Left lung (tissue), 14 donors: ENCODE measurements at places on chromosomes 1 and 21.

DNA sequence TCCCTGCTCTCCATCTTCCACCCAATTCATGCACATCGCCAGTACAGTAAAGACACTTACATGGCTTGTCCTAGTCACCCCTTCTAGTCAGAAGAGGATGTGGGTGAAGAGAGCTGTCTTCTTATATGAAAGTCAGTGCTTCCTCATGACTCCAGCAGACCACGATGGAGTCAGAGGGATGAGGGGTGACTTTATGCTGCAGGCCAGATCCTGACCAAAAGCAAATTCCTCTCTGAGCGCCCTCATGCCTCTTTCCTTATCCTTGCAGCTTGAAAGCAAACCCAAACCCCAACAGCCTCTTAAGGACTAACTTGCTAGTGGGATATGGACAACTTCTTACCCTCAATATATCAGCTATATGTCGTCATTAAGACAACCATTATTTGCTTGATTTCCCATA lies 348.2 kb upstream of the DUSP10 start:
- DNase-seq, result no peak

DNA sequence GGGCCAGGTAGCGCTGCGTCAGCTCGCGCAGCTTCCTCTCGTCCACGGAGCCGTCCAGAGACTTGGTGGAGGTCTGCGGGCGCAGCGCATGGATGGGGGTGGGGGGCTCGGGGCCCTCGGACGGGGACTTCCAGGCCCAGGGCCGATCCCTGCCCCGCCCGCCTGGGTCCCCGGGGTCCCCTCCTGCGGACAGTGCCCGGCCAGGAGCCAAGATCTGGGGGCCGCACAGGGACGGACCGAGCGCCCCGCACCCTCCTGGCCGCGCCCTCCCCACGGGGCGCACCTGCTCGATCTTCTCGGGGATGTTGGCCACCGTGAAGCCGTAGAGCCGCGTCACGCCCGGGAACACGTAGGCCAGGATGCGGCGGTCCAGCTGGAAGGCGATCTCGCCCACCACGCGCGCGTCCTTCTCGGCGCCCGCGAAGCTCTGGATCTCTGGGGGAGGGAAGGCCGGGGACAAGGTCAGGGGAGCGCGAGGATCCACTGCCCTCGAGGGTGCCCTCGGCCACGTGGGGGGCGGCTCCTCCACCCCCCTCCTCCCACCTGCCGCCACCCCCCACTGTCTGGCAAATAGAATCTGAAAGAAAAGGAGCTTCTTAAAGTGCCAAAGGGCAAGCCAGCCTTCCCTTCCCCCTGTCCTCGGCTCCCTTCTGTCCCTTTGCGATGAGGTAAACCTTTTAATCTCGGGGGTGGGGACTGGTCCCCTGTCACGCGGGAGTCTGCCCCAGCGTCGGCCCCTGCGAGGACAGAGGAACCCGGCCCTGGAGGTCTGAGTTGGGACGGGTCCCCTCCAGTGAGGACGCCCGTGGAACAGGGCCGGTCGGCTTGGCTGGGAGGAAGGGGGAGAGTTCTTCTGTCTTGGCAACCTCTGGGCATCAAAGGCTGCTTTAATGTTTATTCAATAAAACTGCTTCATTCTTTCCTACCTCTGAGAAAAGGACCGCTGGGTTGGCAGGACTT lies 6.5 kb upstream of the FTCD start:
- no peak for DNase-seq

GRCh38 chr1:10686404-10687040 lies 109.9 kb downstream of the CASZ1 start:
- no peak for DNase-seq

DNA sequence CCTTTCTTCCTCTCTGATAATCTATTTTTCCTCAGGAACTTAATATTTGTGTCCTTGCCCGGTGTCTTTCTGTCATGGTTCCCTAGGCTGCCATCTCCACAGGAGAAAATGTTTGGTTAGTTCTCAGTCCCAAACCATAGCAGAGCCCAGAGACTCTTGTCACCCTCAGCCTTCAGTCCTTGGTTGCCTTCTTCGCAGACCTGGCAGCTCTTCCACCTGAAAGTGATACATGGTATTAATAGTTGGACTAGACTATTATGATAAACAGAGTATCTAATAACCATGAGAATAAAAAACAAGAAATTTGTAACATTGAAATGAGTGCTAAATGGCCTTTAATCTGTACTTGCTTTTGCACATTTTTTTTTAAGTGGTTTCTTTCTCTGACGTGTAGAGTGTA lies 26.5 kb downstream of the PTBP2 start:
- no peak for DNase-seq

- DNase-seq, result no peak
Measured at GRCh38 chr1:171501305-171502024, 16.1 kb downstream of the PRRC2C start.

DNA sequence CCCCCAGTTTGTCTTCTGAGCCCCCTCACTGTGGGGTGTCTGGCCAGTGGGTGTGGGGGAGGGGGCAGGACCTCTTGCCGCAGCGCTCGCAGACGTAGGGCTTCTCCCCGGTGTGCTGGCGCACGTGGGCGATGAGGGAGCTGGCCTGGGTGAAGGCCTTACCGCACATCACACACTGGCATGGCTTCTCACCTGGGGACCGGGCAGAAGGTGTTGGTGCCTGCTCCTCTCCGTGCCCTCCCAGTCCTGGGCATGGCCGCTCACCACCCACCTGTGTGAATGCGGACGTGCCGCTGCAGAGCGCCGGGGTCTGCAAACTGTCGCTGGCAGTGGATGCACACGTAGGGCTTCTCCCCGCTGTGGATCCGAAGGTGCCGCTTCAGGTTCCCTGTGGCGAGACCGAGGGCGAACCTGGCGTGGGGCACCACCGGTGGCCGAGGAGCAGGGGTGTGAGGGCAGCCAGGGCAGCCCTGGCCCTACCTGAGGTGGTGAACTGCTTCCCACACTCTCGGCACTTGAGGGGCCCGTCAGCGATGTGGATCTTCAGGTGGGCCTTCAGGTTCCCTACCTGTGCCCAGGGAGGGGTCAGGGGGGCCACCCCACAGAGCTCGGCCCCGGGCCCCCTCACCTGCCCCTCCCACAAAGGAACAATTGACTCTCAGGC lies 32.4 kb downstream of the ZBTB17 start:
- no peak for DNase-seq

- no peak for DNase-seq
Measured at GRCh38 chr1:184186167-184186566, 134.6 kb downstream of the TSEN15 start.

DNA sequence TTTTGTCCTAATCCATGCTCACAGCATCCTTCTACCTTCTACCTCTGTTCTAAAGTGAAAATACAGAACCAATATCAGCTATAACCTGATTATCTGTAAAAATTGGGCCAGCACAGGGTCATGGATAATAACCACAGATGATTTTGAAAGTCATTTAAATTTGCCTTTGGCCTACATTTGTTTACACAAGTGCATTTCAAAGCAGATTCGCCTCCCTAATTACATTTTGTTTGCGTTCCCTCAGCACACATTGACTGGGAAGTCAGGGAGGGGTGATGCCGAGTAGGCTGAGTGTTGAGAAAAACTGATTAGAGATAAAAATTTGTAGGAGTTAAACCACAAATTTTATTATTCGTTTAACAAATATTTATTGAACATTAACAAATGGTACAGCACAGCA lies 19.2 kb upstream of the RGS8 start:
- DNase-seq, result no peak

DNA sequence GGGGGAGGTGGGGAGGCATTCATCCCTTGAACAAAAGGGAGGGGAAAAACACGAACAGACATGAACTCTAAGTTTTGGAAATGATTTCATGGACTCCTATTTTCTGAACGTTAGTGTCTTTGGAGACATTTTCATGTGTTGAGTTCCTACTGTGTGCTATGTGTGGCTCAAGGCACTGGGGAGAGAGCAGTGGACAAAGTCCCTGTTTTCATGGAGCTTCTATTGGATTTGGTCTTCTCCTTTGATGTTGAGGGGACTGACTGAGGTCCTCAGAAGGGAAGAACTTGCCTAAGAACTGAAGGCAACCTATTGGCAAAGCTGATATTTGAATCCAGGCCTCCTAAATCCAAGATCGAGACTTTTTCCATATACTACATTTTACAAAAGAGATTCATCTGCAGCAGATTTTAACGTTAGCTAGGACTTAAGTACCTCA lies 30.4 kb downstream of the JUN start:
- no peak for DNase-seq

GRCh38 chr21:43210454-43211071 lies 41.8 kb downstream of the CRYAA start:
- DNase-seq, result peak; percentile 10

- no peak for DNase-seq
Measured at GRCh38 chr1:217097819-217098218, 374.6 kb upstream of the ESRRG start.

GRCh38 chr1:64915381-64916274 lies 50.7 kb downstream of the JAK1 start:
- no peak for DNase-seq

DNA sequence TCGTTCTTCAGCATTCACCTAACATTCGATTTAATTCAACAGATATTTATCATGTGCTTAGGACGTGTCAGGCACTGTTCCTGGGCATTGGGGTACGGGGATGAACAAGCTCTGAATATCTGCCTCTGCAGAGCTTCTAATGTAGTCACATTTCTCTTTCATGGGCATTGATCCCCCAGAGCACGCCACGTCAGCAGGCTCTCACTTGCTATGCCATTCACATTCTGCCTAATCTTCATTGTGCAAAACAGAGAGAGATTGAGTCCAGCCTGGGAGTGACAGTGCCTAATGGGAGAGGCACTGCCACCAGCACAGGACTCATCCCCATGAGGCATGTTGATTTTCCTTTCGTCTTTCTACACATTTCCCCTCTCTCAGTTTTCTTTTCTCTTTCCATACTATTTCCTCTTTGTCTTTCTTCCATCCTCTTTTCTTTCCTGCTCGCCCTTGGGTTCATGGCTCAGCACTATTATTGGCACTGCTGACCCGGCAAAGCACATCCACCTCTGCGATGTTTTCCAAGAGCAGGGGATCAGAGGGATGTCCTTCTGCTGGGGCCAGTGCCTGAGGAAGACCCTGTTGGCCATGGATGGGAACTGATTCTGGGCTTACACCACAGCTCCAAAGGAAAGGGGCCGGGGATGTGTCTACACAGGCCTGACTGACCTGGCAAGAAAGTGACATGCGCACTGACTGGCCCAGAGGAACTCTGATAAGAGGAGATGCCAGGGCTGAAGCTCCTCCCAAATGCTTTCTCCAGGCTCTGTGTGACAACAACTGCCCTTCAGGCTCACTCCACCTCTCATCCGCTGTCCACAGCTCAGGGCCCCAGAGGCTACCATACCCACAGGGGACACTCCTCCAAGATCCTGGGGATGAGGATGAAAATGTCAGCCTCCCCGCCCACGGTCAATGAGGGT lies 195.9 kb downstream of the TOMM20 start:
- no peak for DNase-seq

GRCh38 chr1:110508028-110508940 lies 10.7 kb downstream of the KCNA10 start:
- no peak for DNase-seq

GRCh38 chr1:241800640-241801039 lies 47.4 kb upstream of the EXO1 start:
- DNase-seq, result no peak

GRCh38 chr21:35372201-35372600 lies 323.1 kb upstream of the RUNX1 start:
- no peak for DNase-seq

DNA sequence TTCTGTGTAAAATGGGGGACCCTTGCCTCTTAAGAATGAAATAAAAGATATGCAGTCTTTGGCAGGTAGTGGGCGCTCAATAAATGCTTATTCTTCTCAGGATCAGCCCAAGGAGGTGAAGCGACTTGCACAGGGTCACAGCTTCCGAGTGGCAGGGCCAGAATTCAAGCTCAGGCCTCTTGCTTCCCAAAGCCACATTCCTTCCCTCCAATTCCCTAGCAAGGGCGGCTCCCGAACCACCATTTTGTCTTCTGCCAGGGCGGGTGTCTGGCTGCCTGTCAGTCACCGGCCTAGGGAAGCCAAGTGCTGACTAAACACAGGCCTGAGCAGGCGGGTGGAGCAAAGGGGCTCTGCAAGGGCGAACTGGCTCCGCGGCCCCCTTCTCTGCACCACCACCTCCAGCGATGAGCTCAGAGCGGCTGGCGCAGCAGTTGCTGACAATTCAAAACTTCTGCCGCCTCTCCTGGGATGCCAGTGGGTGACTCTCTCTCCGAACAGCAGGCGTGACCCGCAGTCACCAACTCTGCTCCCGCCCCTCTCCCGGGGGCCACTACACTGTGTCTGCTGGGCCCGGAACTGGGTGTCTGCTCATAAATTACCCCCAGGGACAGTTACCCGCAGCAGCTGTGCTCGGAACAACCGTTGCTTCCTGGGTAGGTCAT lies 10.8 kb downstream of the GPR3 start:
- no peak for DNase-seq

DNA sequence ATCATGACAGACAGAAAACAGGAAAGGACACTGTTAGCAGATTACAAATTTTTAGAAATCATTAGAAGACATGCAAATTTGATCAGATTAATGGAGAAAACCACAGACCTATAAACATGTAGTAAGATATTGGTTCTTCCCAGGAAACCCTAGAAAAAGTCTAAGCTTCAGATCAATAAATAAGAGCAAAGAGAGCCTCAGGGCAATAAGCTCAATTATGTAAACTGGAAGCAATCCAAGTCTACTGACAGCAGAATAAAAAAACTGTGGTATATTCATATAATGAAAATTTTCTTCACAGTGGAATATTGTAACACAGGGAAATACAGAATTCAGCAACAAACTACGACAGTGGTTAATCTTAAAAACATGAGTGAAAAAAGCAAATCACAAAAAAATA lies 36.3 kb downstream of the NRDC start:
- no peak for DNase-seq

GRCh38 chr1:202691816-202692215 lies 18.4 kb downstream of the SYT2 start:
- no peak for DNase-seq

GRCh38 chr21:38744861-38745260 lies 60.9 kb upstream of the ETS2 start:
- DNase-seq, result no peak

- DNase-seq, result no peak
Measured at GRCh38 chr1:113786069-113786468, 26.2 kb downstream of the RSBN1 start.

- no peak for DNase-seq
Measured at GRCh38 chr1:169576241-169576934, 9.9 kb downstream of the F5 start.

GRCh38 chr1:36034692-36035091 lies 49.2 kb upstream of the TEKT2 start:
- no peak for DNase-seq

DNA sequence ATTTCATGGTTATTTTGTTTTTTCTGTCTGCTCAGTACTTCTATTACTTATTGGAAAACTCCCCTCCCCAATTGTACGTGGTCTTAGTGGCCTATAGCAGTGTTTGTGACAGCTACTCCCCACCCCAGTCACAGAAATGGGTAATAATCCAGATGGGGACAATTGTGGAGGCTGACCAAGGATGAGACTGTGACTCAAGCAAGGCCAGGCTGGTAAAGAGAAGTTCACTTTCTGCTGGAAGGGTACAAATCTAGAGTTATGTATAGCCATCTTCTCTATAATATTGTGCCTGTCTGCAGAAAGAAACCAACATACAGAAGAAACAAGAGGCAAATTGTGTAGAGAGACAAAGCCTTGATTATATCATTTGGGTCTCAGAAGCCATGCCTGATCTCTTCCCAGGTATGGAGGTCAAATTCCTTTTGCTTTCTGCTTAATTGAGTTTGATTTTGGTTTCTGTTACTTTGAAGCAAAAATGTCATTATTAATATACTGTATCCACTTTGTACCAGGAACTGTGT lies 270.4 kb downstream of the HLX start:
- DNase-seq, result no peak

- DNase-seq, result no peak
Measured at GRCh38 chr21:38843806-38844503, 38.2 kb downstream of the ETS2 start.

GRCh38 chr1:205518661-205519540 lies 14.4 kb downstream of the CDK18 start:
- no peak for DNase-seq
